ENCODE measurements at places on chromosomes 5 and 9.

DNA sequence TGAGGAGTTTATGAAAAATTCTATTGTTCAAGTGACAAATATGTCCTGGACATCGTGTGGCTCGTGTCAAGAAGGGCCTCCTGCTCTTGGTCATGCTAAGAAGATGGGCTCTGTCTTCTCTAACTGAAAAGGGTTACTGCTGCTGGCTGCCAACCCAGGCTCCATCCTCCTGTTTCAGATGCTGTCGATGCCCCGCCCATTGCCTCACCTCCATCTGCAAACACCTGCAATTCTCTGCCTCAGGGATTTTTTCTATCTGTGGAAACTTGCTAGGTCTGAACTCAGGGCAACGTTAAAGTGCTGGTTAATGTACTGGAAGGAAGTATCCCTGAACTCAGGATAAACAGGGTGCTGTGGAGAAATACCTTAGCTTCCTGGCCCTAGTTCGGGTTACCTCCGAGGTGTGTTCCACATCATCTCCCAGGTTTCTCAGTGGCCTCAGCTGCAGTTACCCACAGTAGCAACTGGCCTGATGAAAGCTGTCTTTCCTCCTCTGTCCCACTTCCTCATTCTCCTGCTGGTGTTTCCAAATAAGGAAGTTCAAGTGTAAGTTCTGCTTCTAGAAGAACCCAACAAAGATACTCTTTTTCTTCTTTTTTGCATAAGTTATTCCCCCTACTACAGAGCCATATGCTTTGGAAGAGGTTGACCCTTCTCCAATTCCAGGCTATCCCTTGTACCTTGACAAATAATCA, 151.7 kb upstream of the SMIM23 start:
- DNase-seq: no peak

DNA sequence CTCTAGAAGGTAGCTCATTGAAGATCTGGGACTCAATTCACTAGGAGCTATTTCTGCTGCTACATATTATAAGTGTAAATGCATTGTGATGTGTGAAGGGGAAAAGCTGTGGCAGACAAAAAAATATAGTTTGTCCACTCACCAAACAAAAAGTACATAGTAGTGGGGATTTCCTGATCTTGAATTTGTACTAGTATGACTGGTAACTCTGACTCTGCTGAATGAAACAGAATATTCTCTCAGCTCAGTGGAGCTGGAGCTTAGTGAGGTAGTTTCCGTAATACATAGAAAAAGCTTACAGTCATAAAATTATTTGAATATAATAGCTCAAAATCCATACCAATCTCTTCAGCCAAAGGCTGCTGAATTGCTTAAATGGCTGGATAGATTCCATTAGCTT, 455.6 kb upstream of the CD180 start:
- no peak for DNase-seq

DNA sequence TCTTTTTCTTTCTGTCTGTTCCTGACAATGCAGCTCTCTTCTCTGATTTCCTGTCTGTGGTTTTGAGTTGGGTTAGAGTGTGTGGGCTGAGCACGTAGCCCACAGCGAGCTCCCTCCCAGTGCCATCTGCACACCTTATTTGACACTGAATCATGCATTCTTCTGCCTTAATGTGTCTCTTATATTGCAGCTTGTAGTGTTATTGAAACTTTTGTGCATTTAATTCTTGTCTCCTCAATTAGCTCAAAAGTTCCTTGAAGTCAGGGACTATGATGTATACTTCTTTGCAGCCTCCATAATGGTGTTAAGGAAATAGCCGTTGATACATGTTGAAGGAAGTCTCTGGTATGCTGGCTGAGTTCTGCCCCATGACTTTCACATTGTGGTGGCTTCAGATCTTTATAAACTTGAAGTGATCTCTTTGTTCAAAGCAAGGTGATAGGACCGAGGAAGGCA, 576.2 kb upstream of the CLINT1 start:
- DNase-seq: no peak

GRCh38 chr5:58761407-58761806, 178.5 kb downstream of the RAB3C start:
- no peak for DNase-seq

GRCh38 chr9:107971241-107971640, 481.7 kb upstream of the KLF4 start:
- no peak for DNase-seq

DNA sequence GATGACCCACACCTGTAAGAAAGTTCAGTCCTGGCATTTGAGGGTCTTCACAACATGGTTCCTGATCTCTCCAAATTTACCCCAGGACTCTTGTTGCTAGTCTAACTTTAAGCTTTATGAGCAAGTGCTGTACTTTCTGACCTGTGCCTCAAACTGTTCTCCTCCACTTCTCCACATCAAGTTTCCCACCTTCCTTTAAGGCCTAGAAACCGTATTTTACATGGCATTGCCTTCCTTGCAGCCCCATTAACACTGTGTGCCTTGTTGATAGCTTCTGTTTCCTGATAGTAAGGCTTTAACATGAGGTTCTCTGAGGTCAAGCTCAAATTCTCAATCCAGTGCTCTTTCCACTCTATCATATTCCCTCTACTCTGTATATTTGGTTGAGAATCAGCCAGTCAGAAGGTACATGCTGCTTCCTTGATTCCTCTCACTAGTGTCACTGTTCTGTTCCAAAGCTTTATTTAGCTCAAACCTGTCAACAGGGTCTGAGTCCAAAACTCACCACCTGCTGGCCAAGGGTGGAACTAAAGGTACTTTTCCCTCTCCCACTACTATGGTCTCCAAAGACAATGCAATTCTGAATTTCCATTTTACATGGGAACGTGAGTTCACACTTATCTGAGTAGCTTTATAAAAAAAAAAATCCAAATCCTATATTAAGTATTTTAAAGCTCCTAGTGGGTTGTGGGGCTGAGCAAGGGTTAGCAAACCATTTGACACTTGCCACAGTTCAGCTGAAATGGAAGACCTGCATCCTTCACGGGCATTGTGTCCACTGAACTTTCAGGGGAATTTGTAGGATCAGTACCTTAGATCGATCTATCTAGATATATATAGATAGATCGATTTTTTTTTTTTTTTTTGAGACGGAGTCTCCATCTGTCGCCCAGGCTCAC, 21.1 kb downstream of the VCP start:
- peak; percentile 27 for DNase-seq

DNA sequence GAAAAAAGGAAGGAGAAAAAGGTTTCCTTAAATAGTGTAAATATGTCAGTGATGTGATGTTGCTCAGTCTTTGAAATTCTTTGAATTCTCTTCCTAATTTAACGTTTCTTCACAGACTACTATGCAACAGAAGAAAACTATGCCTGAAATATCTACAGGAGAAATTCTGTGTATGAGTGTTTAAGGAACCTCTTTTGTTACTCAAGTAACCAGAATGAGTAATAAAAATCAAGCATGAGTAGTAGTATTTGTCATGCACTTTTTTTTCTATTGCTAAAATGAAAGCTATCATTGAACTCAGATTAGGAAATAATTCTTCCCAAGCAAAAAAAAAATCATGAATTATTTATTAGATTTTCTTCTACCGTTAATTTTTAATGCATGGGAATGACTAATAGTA, 20.3 kb upstream of the THG1L start:
- no peak for DNase-seq

DNA sequence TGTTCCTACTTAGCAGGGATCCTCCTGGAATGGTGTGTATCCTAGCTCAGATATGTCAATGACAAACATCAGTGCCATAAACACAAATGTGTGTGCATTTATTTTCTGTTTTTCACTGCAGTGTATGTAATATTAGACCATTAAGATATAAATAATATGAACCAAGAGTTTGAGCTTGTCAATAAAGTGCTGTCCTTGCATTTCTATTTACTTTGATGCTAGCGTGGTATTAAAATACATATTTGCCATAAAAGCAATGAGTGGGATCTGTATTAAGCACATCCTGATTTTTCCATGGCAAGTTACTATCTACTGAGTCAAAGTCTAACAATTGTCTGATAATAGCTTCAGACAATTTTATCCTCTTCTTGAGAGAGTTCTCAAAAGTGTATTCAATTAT, 157.6 kb downstream of the DIRAS2 start:
- DNase-seq: no peak

- DNase-seq: no peak
Observed at GRCh38 chr9:72985746-72986145, 32.9 kb upstream of the ALDH1A1 start.

GRCh38 chr5:174829511-174829864, 105.1 kb downstream of the MSX2 start:
- no peak for DNase-seq

DNA sequence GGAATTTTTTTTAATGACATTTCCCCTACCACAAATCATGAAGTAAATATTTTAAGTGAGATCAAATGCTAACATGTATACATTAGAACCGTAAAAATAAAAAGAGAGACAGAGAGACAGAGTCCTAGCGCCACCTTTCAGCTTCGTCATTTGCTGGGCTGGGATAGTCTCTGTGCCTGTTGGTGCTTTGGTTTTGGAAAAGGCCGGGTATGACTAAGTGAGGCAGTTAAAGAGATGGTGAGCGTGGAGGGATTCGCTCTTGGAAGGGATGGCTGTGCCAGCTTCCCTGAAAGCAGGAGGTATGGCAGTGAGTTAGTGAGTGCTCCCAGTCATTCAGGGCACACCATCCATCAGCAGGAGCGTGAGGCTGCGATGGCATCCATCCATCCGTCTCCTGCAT, 729.6 kb upstream of the WWC1 start:
- no peak for DNase-seq

GRCh38 chr5:15391704-15392397, 108.1 kb upstream of the FBXL7 start:
- no peak for DNase-seq

GRCh38 chr5:73733219-73733618, 107.2 kb downstream of the ARHGEF28 start:
- no peak for DNase-seq

- DNase-seq: no peak
Observed at GRCh38 chr5:125150041-125150669, 403.7 kb upstream of the ZNF608 start.

- DNase-seq: no peak
Observed at GRCh38 chr5:179142434-179143198, 82.4 kb downstream of the ZNF354C start.

GRCh38 chr9:6761306-6761705, 3.5 kb downstream of the KDM4C start:
- DNase-seq: no peak

GRCh38 chr9:35048511-35048910, 23.9 kb downstream of the VCP start:
- no peak for DNase-seq

GRCh38 chr9:88936668-88937067, 54.6 kb upstream of the S1PR3 start:
- DNase-seq: no peak

GRCh38 chr9:109381011-109381729, 60.3 kb upstream of the EPB41L4B start:
- DNase-seq: no peak

- no peak for DNase-seq
Observed at GRCh38 chr9:4849369-4849768, 56.6 kb downstream of the RCL1 start.

DNA sequence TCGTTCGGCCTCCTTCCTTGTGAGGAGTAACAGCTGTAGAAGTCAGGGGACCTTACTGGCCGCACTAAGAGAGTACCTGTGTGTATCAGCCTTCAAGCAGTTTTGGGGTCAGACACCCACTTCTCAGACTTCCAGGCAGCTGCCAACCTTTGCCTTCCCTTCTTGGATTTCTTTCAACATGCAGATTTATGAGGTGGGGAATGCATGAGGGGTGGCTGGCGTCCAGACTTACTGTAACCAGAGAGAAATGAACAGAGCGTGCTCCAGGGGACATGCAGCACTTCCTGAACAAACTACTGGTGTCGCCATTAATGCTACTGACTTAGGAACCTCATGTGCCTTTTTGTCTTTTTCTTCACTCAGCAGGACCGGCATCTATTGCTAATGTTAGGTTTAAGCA, 46.7 kb downstream of the INSYN2B start:
- DNase-seq: no peak

- no peak for DNase-seq
Observed at GRCh38 chr5:88882276-88883038, 527 bp downstream of the MEF2C start.

DNA sequence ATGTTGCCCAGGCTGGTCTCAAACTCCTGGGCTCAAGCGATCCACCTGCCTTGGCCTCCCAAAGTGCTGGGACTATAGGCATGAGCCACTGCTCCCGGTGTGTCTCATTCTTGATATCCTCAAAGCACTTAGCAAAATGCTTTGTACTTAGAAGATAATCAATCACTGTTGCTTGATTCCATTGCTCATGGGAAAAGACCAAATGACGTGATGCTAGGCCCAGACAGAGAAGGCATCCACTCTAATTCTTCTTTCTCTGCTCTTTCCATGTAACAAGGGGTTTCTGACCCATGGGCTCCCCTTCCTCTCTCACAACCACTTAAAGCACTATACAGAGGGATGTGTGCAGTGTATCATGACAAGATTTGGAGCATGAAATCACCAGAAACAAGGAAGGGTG, 83.0 kb downstream of the APBA1 start:
- DNase-seq: no peak

DNA sequence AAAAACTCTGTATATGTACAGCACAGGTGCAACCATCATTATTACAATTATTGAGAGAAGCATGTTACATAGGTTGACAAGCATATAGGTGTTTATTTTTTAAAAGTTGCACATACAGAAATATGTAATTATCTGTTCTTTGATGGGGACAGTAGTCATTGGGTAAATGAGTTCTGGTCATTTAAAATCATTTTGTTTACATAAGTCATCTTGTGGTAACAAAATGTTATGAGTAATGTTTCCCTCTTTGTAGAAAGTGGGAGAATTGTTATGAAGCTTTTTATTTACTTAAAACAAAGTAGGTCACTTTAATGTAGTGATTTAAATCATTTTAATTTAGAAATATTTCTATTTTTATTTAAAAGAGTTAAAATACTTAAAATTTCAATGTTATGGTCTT, 33.8 kb upstream of the FBXL17 start:
- no peak for DNase-seq

DNA sequence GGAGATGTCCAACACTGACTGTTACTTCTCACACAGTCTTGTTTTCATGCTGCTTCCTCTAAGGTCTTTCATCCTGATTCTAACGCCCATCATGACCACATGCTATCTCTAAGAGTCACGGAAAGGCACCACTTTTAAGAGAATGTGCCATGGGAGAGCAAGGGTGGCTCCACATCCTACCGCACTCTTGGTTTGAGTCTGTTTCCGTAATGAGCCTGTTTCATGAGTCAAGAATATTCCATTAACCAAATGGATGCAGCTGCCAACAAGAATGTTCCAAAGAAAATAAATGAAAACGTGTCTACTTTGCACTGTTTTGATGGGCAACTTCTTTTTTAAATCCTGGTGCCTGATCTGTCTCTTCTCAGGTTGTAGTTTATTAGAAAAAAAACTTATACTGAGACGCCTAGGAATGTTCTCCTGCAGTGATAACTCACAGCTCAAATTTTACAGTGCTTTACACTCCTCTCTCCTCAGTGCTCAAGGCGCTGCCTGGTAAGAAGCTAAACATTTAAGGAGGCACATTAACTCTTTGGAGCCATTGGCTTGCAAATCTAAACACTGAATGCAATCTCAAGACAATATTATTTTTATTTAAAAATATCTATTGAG, 124.3 kb downstream of the FGF1 start:
- DNase-seq: no peak

- DNase-seq: no peak
Observed at GRCh38 chr9:111852291-111852690, 44.3 kb upstream of the UGCG start.
